ENCODE measurements at places on chromosomes 7 and 10.

DNA sequence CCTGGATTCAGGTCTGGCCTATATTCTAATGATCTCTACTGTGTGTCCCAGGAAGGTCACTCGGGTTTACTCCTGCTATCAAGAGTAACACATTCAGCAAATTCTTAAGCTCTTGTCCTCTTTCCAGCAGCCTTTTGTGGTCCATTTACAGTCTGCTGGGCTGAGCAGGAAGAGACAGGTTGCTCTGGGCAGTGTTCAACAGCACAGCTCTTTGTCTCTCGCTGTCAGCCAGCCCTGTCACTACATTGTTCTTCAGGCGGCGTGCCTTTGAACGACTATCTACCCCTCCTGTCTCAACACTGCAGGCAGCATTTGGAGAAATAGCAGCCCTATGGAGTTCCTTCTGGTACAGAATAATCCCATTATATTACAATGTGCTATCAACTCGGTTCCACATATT is 192.2 kb upstream of the TBX20 start:
- DNase-seq, result no peak

DNA sequence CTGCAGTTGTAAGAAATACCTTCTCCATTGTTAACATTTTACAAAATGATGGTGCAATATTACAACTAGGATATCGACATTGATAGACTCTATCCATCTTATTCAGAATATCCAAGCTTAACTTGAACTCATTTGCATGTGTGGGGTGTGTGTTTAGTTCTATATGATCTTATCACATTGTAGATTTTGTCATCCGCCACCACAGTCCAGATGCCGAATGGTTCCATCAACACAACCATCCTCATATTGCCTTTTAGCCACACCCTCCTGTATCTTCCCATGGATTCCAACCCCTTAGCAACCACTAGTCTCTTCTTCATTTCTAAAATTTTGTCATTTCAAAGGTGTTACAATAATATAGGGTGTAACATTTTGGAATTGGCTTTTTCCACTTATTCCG is 452.9 kb upstream of the AKR1E2 start:
- DNase-seq, result no peak

DNA sequence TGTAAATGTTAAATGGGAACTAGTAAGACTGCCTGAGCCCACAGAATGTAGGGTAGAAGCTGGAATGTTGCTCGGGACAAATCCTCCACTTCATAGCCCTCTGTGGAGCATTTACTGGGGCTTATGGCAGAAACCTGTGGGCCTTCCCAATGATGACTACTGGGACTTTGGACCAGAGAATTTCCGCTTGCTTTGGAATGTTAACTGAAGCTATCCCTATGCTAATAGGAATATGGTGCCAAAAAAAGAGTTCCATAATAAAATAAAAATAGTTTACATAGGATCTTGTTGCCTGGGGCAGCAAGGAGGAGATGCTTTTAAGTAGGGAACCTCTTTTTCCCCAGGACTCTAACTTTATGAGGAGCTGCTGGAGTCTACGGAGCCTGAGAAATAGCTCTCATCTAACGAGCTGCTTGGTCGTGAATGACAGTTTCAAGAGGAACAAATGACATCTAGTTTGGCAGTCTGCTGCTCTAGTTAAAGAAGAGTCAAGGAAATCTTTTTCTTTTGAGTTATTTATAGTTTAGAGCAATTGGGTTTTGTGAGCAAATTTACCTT is 5.7 kb upstream of the DYNC2I1 start:
- DNase-seq, result no peak

DNA sequence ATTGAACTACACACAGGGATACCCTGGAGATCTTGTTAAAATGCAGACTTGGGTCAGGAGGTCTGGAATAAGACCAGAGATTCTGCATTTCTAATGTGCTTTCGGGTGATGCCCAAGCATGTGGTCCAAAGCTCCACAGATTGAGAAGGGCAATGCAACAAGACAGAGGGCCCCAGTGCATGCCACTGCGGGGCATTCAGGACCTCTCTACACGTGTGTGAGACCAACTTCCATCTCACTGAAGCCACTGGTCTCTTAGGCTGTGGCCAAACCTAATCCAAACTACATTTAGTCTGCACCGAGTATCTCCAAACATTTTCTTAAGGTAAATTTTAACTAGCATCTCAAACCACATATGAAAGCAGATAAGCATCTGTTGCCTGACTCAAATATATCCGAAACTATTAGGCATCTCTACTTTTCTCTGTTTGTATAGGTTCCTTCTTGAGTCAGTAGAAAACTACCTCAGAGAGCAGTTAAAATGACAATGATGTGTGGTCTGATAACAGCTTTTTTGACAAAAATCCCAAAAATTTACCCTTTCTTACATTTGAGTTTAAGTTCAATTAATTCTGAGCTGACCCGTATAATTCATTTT is 107.5 kb downstream of the ELMO1 start:
- DNase-seq, result no peak

GRCh38 chr10:12181065-12181775 is 14.5 kb downstream of the NUDT5 start:
- peak; percentile 36 for DNase-seq
